ENCODE measurements at places on chromosomes 1 and 21. TPM values are rescaled to one million over a fixed set of nuclear protein-coding genes. Genes with fewer than 3 reads are reported as not detected.

DNA sequence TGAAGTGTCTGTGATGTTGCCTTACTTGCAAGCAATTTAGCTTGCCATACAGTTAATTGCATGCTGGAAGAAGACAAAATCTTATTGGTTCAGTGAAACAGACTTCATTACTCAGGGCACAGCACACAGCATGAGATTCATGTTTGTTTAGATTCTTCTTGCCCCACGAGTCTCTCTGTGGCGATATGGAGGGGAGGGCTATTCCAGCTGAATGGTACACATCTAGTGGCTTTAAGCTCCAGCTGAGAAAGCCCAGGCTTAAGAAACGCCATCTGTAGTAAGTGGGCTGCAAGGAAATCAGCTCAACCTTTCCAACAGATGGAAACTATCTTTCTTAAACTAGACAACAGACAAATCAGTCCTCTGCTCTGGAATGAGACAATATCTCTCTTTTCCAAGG is 1022.0 kb downstream of the NCAM2 start:
- DNase-seq: no peak

Gene RHD
- not detected for total RNA-seq

GRCh38 chr1:30101016-30101415 is 622.4 kb downstream of the MATN1 start:
- no peak for DNase-seq

DNA sequence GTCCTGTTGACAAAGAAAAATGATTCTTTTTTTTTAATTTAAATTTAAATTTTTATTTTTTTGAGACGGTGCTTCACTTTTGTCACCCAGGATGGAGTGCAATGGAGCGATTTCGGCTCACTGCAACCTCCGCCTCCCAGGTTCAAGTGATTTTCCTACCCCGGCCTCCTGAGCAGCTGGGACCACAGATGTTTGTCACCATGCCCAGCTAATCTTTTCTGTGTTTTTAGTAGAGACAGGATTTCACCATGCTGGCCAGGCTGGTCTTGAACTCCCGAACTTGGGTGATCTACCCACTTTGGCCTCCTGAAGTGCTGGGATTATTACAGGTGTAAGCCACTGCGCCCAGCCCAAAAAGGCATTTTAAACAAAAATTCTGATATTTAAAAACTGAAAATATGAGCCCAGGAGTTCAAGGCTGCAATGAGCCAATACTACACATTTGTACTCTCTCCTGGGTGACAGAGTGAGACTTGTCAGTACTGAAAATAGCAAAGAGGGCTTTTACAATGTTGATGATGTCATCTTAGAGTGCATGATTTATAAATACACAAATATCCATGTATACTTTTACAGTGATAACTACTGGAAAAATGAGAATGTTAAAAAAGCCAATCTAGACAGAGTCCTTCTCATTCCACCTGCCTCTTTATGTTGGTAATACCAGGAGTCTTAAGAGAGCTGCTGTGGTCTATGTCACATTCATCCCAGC is 56.0 kb upstream of the STUM start:
- DNase-seq: no peak

DNA sequence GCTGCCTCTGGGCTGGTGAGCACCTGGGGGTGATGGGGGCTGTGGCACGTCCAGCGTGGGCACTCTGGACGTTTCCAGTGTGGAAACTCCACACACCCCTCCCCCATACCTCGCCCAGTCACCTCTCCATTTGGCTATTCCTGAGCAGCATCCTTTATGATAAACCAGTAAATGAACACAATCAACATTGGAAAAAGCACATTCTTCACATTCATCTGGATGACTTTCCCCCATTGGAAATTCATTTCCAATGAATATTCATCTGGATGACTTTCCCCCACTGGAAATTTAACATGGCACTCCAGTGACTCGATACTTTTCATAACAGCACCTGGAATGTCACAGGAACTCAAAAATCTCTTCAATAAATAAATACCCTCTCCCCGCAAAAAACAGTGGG is 104.8 kb upstream of the KRTAP19-8 start:
- no peak for DNase-seq

DNA sequence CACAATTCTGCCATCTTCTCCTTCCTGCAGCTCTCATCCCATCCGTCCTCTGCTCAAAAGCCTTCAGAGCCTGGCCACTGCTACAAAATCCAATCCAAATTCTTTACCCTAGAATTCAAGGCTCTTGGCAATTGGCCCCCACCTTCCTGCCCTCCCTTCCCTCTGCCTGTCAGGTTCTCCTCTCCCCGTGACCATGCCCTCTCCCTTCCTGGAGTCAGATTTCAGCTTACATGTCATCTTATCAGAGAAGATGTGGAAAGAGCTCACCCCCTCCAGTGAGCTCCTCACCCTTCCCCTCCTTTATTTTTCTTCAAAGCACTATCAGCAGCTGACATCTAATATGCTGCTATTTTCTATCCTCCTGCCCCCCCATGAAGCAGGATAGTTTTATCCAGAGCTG is 86.9 kb downstream of the GRIK3 start:
- DNase-seq: no peak

Gene PCSK9
- total RNA-seq: 75.0 TPM

Gene RIPPLY3
- total RNA-seq: 0.13 TPM

Gene BECN2
- not detected for total RNA-seq

Gene XPR1
- total RNA-seq: 109 TPM

DNA sequence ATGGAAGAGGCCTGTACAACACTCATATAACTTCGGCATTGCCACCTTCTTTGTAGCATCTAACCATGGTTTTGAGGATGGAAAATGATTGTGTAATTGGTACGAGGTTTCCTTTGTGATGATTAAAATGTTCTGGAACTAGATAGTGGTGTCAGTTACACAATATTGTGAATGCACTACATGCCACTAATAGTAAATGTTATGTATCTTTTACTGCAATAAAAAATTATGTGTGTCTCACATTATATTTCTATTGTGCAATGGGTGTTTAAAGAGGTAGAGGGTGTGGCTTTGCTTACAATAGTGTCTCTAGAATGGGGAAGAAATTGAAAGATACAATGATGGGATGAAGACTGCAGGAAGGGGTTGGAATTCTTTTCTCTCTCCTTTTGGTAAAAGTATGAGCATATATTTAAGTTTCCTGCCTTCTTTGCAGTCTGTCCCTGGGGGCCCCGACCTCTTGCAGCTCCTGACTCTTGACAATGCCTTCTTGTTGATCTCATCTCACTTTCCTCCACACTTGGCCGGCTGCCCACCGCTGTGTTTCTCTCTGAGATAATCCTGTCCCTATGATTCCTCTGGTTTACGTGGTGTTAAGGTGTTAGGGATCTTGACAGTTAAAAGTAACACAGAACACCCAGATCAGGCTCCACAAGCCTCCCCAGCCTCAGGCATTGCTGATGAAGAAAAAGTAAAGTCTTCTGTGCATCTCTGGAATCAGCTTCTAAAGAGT is 39.3 kb downstream of the MTARC1 start:
- no peak for DNase-seq

- DNase-seq: no peak
Observed at GRCh38 chr1:2151911-2152310, 42.7 kb downstream of the FAAP20 start.

GRCh38 chr1:12438349-12438924 is 179.6 kb downstream of the DHRS3 start:
- DNase-seq: peak; percentile 37

Gene GJB5
- total RNA-seq: 28.2 TPM

DNA sequence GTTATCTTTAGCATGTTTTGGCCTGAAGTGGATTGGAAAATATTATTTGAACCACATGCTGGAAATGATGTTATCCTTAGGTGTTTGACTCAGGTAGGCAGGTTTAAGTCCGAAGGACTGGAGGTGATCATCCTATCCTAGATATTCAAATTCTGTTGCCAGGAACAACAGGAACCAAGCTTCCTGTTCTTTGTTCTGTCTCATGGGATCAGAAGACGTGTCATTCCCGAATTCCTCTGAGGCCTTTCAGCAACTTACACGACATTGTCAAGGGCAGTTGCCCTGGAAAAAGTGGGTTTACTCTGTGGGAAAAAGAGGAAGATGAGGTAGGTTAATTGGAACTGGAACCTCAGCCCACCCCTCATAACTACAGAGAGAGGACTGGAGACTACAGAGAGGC is 36.6 kb downstream of the SLAMF6 start:
- DNase-seq: no peak

- peak; percentile 51 for DNase-seq
Observed at GRCh38 chr1:106526650-106527049, 529.8 kb upstream of the PRMT6 start.

- DNase-seq: no peak
Observed at GRCh38 chr1:29756901-29757725, 520.8 kb downstream of the PTPRU start.

Gene DMBX1
- not detected for total RNA-seq

GRCh38 chr1:225746361-225747179 is 31.1 kb upstream of the SRP9 start:
- DNase-seq: peak; percentile 82

Gene CFAP107
- not detected for total RNA-seq

Gene PADI3
- total RNA-seq: 7.7 TPM

GRCh38 chr1:193549081-193549480 is 362.7 kb upstream of the B3GALT2 start:
- no peak for DNase-seq

GRCh38 chr1:178150610-178151009 is 56.7 kb downstream of the RASAL2 start:
- no peak for DNase-seq

Gene AJAP1
- total RNA-seq: 5.0 TPM

GRCh38 chr1:181948372-181948771 is 113.1 kb downstream of the ZNF648 start:
- no peak for DNase-seq

Gene CYB561D1
- 7.7 TPM for total RNA-seq

DNA sequence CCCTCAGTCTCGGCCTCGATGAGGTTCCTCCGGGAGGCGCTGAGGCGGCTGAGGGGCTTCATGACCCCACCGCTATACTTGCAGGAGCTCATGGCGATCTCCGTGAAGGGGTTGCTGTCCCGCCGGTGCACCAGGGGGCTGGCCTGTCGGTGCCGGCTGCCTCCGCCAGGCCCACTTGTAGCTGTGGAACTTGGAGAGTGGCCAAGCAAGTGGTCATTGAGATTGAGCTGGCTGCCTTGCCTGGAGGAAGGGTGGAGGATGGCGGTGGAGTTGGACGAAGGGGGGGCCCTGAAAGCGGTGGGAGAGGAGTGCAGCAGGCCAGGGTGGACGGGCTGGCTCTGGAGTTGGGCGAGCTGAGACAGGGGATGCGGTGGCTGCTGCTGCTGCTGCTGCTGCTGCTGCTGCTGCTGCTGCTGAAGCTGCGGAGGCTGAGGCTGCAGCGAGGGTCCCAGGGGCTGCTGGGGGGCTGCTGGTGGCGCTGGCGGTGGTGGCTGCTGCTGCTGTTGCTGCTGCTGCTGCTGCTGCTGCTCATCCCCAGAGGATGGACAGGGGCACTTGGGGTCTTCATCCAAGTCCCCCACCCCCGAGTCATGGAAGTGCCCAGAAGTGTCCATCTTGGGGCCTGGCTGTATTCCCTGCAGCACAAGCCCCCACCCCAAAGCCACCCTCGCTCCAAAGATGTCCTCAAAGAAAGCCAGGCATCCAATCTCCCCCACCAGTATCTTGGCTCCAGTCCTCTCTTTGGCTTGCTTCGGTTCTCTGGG is 548 bp downstream of the KCNN3 start:
- DNase-seq: no peak

Gene ALPL
- total RNA-seq: not detected

DNA sequence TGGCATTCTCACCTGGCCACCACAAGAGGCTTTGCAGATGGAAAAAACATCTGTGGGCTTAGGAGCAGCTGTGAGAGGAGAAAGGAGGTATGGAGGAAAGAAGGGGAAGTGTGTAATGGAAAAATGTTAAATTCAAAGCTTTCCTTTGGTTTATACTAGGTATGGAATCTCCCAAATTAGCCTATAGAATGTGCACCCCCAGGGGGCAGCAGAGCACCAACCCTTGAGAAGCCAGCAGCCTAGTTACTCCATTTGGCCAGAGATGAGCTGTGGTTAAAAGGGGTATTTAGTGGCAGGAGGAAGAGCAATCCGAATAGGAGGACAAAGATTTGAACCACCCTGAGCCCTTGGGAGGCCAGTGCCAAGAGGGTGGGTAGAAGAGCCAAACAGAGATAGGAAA is 97.5 kb upstream of the CTTNBP2NL start:
- DNase-seq: peak; percentile 58

DNA sequence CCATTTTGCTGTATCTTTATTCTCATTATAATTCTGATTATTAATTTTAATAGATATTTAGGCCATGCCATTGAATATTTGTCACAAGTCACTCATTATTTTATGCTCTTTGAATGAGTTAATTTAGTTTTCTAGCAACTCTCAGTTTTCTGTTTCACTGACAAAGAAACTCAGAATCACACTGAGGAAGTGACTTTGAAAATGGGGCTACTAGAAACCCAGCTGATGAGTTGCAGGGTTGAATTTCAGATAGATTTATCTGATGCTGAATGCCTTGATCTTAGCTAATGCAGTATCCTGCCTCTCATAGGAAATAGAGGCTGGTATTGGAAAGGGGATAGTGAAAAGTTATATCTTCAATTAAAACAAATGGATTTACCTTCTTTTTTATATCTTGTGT is 67.4 kb upstream of the PLA2G4A start:
- no peak for DNase-seq

Gene CR1L
- not detected for total RNA-seq

Gene SIM2
- under 0.01 TPM for total RNA-seq

- no peak for DNase-seq
Observed at GRCh38 chr21:31531967-31532366, 127.5 kb upstream of the SOD1 start.

GRCh38 chr1:42177541-42177981 is 13.0 kb upstream of the GUCA2A start:
- peak; percentile 65 for DNase-seq
